ENCODE measurements at places on chromosomes 13 and 19.

DNA sequence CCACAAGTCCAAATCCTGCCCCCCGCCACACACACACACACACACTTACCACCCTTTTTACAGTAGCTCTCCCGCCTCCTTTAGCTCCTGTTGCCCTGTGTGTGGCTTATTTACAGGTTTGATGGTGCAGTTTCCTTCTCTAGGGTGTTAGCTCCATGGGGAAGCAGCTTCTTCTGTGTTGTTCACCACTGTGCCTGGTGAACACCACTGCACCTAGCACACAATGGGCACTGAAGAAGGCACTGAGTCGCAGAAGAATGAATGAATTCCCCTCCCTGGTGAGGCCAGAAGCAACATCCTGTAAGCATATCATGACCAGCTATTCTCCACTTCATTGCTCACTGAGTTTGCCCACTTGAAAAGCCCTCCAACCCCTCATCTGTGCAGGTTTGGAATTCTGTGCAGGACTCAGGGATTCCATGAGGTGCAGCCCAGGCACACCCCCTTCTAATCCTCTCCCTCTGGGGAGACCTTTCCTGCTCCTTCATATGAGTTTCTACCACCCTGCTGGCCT, 3.0 kb upstream of the RAB20 start:
- DNase-seq = no peak

- no peak for DNase-seq
Measured at GRCh38 chr13:47639738-47640447, 361.2 kb downstream of the SUCLA2 start.

DNA sequence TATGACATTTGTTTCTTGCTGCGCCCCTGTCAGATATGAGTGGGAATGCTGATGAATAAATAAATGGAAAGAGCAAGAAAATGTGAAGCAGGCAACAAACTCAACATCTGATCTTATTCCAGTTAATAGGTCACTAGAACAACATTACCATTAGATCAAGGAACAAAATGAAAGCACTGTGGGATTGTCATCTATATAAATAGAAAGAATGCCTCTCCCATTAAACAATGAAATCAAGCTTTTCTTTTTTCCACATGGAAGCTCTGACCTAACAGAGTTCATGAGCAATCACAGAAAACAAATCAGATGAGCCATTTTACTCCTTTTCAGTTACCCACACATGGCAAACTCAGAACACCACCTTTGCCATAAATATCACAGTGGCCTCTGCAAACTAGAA, 354.8 kb downstream of the SUCLA2 start:
- DNase-seq = no peak

GRCh38 chr13:67505376-67505775, 275.2 kb upstream of the PCDH9 start:
- DNase-seq = no peak

- no peak for DNase-seq
Measured at GRCh38 chr13:27348461-27348860, 76.0 kb upstream of the GTF3A start.

DNA sequence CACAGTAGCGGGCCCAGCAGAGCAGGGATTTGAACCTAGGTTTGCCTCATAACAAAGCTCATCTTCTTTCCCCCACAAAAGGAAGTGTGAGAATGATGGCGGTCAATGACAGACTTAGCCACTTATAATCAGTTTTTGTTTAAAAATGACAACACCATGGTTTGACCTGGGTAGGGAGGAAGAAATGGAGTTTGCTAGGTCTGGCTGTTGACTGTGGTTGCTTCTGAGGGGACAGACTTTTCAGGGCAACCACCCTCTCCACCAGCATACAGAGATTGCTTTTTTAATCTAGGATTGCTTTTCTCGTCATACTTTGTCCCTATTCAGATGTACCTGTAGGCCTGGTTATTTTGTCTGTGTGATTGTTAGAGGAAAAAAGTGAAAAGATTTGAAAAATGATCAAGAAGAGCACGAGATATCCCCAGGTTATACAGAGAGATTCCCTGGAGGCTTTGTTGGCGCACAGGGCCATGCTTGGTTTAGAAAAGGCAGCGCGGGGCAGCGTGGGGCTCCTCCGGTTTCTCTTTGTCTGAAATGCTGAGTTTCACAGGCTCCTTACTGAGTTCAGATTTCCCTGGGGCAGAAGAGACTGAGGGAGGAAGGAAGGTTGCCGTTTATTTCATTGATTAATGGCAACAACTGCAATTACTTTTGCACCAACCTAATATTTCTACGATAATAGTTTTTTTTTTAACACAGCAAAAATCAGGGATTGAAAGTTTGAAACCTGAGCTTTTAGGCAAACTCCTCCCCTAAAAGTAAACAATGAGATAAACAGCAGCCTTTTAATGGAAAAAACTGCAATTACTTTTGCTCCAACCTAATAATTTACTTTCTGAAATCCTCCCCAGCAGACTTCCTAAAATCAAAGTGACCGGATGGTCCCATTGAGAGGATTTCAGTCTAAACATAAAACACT, 97.0 kb upstream of the RNF113B start:
- DNase-seq = no peak

GRCh38 chr19:39328046-39328705, 7.5 kb upstream of the LRFN1 start:
- DNase-seq = peak; percentile 84

DNA sequence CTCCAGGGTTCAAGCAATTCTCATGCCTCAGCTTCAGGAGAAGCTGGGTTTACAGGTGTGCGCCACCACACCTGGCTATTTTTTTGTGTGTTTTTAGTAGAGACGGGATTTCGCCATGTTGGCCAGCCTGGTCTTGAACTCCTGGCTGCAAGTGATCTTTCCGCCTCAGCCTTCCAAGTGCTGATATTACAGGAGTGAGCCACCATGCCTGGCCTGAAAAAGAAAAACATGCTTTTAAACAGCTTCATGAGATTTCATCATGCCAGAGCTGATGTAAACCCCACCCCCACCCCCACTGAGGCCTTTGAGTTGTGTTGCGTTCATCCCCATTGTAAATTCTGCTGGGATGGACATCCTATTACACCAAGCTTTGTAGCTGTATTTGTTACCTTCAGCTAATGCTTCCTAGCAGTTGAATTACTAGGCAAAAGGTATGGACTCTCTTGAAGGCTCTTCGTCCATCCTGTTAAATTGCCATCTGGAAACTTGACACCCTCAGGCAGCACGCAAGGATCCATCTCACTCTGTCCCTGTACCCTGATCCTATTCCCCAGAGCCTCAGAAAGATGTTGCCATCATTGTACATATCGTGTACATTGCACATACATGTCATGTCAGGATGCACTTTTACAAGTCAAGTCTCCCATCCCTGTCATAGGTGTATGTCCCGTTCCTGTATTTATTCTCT, 47.3 kb downstream of the NFIX start:
- DNase-seq = no peak

- no peak for DNase-seq
Measured at GRCh38 chr13:34637138-34637537, 304.9 kb upstream of the NBEA start.

- DNase-seq = no peak
Measured at GRCh38 chr13:40043764-40044163, 388.3 kb downstream of the COG6 start.

DNA sequence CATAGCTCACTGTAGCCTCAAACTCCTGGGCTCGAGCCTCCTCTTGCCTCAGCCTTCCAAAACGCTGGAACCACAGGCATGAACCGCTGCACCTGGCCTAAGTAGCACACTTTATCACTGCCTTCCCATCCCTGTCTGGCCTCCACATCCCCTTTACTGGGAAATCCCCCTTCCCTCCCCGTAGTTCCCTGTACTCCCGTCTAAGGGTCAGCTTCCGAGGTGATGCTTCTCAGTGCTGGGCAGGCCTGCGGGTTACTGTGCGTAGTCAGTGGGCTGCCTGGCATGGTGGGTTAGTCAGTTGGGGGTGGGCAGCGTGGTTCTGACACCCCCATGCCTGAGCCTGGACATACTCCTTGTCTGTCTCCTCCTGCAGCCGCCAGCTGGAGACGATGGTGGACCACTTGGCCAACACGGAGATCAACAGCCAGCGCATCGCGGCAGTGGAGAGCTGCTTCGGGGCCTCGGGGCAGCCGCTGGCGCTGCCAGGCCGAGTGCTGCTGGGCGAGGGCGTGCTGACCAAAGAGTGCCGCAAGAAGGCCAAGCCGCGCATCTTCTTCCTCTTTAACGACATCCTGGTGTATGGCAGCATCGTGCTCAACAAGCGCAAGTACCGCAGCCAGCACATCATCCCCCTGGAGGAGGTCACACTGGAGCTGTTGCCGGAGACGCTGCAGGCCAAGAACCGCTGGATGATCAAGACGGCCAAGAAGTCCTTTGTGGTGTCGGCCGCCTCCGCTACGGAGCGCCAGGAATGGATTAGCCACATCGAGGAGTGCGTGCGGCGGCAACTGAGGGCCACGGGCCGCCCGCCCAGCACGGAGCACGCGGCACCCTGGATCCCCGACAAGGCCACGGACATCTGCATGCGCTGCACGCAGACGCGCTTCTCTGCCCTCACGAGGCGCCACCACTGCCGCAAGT, 8.4 kb downstream of the PLEKHF1 start:
- DNase-seq = no peak

GRCh38 chr13:50357586-50358118, 342.4 kb downstream of the KCNRG start:
- no peak for DNase-seq

Data from CD4-positive, alpha-beta T cell treated with Interleukin-6 for 4 hours (primary cell).